ENCODE measurements at places on chromosomes 4 and X. TPM values are rescaled to one million over a fixed set of nuclear protein-coding genes. Genes with fewer than 3 reads are reported as not detected.

Gene ZNF157
- total RNA-seq = 0.19 TPM

Gene UGT2B28
- total RNA-seq = not detected

Gene UGT2B17
- total RNA-seq = not detected

Gene ANKRD17
- 55.5 TPM for total RNA-seq

Gene HMX1
- total RNA-seq = not detected

Gene POU4F2
- not detected for total RNA-seq

Gene NFKB1
- total RNA-seq = 43.2 TPM

DNA sequence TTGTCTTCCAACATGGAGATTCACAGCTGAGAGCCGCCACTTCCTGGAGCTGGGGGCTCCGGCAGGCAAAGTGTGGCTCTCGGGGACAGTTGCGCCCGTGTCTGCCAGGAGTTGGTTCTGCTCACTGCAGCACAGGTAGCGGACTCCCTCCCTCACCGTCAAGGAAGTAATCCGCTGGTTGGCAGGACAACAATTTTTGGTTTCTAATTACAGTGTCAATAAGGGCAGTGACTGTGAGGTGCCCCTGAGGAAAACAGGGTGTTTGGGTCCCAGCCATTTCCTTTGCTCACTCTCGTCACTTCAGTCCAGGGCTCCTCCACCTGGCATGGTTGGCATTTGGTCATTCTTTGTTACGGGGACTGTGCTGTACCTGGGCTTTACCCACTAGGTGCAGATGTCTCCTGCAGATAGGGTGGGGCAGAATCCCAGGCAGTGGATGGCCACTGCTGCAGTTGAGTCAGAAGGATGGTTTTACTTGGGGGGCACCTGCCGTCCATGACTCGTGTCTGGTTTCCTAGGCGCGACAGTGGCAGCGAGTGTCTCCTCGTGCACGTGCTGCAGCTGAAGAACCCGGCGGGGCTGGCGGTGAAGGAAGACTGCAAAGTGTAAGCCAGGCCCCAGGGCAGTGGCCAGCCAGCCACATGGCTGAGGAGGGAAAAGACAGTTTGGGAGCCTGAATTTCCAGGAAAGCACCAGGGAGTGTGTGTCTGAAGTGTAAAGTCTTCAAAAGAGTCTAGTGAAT, 32.1 kb upstream of the CLCN4 start:
- DNase-seq = no peak

DNA sequence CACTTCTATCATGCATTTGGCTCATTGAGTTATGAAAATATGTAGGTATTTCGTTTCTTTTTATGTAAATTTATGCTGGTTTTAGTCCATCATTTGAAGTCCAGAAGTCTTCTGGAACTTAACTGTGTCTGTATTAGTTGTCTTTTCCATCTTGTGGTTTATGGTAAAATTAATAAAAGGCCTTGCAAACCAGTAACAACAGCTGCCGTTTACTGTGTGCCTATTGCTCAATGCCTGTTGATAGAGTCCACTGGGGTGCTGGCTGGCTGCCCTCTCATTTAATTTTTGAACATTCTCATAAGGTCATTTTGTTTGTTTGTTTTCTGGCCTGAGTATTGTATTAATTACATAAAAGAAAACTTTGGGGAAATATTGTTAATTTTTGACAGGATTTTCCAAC, 98.0 kb downstream of the NAA11 start:
- no peak for DNase-seq

- DNase-seq = no peak
Observed at GRCh38 chr4:171759274-171759673, 53.9 kb upstream of the GALNTL6 start.

- no peak for DNase-seq
Observed at GRCh38 chrX:17369309-17369708, 5.7 kb upstream of the NHS start.

DNA sequence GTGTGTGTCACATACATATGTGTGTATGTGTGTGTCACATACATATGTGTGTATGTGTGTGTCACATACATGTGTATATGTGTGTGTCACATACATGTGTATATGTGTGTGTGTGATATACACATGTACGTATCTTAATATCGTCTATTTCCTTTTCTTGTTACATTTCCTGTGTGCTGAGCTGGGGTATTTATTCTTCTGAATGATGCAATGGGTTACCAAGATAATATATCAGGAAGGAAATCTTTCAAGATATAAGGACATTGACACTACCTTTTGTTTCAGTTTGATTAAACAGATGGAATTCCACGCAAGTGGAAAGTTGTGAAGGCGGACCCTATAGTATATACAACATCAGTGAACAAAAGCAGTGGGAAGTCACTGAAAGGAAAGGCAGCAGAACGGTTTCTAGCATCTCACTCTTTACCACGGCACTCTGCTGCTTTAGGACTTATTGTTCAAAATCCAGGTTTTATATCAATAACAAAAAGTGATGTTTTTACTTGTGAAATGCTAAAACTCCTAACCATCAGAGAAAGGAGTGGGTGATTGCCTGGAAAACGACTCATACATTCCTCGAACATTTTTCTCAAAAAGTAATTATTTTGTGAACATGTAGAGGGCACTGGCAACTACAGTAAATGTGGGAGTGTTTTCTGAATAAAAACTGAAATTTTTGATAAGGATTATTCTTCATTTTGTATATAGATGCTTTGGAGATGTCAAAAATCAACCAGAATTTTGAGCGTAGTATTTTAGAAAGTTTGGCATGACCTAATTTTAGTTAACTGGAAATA, 43.1 kb upstream of the IL21 start:
- DNase-seq = no peak

DNA sequence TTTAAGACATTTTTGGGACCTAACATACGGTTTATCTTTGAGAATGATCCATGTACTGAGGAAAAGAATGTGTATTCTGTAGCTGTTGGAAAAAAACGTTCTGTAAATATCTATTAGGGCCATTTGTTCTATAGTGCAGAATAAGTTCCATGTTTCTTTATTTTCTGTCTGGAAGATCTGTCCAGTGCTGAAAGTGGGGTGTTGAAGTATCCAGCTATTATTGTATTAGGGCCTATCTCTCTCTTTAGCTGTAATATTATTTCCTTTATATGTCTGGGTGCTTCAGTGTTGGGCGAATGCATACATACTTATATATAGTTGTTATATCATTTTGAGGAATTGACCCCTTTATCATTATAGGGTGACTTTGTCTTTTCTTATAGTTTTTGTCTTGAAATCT, 24.7 kb downstream of the MAGEC1 start:
- DNase-seq = no peak

GRCh38 chr4:8188743-8189550, 10.1 kb upstream of the SH3TC1 start:
- no peak for DNase-seq

DNA sequence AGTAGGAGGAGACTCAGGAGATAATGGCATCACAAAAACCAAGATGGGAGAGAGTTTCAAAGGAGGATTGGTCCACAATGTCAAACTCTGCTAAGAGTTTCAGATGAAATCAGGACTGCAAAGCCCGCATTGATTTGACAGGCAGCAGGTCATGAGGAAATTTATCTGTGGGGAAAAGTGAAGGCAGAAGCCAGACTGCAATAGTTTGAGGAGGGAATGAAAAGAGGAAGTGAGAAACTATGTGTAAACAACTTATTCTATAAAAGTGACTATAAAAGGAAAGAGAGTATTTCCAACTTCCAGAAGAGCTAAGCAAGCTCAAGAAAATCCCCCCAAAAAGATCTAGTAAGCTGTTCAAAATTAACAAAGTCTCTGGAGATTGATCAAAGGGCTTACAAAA, 66.3 kb upstream of the DGKK start:
- DNase-seq = no peak

GRCh38 chr4:132437117-132437516, 712.0 kb upstream of the PCDH10 start:
- DNase-seq = no peak

DNA sequence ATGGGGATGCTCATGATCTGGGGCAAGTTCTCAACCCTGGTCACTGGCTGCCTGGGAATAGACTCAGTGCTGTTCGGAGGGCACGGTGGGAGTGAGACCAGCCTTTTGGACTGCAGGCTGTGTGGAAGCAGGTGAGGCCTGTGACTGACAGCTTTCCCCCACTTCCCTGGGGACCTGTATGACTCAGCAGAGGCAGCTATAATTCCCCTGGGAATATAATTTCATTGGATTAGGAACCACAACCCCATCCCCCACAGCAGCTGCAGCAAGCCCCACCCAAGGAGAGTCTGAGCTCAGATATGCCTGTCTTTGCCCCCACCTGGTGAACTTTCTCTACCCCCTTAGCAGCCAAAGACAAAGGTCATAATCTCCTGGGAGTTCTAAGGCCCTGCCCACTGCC, 408.6 kb downstream of the PPP3CA start:
- DNase-seq = no peak

DNA sequence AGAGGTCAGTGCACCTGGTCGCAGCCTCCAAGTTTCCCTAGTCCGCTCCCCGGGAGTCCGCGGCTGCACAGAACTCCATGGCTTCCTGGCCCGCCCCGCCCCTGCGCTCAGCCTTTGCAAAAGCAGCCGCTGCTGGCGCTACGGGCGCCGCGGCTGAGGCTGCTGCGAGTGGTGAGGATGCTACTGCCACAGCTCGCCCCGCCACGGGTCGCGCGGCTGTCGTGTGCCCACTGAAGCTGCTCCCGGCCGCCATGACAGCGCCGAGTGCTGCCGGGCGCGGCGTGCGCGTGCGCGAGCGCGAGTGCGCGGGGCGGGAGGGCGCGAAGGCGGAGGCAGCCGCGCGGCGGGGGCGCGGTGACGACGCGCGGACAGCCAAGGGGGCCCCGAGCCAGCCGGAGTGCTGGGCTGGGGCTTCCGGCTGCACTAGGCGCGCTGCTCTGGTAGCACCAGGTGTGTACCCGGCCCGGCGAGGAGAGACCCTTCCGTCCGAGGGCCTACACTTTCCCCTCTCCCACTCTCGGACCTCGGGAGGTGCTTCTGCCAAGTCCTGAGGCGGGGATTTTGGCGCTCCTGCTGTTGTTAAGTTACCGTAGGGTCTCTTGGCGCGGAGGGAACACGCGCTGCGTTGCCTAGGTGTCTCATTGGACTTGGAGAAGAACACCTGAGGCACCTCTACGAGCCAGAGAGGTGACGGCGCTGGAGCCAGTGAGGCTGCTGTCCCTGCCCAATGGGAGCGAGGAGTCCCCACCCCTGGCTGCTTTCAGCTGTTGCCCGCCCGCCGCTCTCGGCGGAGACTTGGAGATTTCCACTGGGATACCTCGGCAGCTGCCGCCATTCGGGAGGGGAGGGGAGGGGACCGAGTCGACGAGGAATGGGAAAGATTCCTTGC, 619 bp upstream of the LRBA start:
- DNase-seq = peak; percentile 35
